ENCODE measurements at places on chromosomes 2 and 18.

- no peak for DNase-seq
Measured at GRCh38 chr2:106584304-106584954, 97.3 kb downstream of the CD8B2 start.

DNA sequence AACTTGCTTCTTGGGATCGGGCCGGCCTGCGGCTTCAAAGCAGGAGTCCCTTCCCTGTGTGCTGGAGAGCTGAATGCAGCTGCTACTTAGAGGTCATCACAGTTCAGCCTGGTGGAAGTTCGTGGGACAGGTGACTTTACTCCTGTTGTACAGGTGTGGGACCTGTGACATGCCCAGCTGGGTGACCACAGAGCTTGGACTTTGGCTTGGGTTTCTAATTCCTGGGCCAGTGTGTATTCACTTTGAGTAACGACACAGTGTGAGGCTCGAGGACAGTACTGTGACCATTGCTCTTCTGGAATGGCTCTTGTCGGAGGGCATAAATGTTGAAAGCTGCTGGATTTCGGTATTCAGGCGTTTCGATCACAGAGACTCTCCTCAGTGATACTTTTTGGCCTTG lies 114.5 kb downstream of the STPG4 start:
- no peak for DNase-seq

GRCh38 chr2:172467382-172467781 lies 40.0 kb downstream of the ITGA6 start:
- no peak for DNase-seq

GRCh38 chr18:26741048-26741447 lies 124.5 kb downstream of the AQP4 start:
- peak; percentile 5 for DNase-seq

- DNase-seq = peak; percentile 81
Measured at GRCh38 chr2:118046634-118047210, 32.9 kb upstream of the CCDC93 start.

- no peak for DNase-seq
Measured at GRCh38 chr2:37154785-37155184, 2.0 kb downstream of the EIF2AK2 start.

DNA sequence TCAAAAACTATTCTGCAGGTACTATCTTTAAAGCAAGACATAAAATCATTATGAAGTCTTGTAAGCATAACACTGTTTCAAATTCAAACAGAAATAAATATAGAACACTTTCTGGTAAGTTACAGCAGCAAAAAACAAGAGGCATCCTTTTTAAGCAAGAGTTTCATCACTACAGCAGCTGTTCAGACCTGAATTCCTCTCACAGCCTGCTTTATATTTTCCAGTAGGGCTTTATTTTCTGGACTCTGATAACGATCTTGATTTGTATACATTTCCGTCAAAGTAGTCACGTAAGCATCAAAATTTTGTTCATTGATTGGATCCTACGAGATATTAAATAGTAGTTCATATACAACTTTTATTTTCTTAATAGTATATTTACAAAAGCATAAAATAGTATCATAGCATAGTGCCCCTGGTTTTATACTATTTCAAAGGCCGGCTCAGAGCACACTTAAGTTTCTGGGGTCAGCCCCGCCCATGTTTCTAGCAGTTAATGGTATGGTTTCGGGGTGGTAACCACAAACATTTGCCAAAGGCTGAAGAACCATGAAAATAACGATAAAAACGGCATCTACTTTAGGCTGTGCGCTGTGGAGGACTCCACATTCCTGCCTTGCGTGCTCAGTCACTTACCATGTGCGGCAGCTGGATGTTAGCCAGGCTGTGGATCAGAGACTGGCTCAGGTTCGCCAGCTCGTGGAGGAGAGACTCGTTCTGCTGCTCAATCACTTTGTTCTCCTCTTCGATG lies 47.5 kb upstream of the PXDN start:
- peak; percentile 95 for DNase-seq

DNA sequence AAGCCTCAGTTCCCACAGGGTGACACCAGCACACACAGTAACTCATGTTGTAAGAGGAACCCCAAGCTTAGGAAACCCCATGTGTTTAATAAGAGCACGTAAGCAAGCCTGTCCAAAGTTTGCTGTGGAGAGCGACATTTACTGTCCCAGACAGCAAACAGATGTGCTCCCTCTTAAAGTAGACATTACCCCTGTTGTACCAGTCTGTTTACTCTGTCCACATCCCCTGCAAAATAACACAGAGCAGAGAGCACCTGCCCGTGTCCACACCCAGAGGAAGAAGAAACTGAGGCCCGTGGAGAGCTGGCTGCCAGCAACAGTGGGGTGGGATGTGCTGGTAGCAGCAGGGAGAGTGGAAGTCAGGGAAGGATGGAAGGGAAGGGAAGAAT lies 243.5 kb downstream of the GBX2 start:
- no peak for DNase-seq

GRCh38 chr2:161138429-161138828 lies 21.8 kb upstream of the TANK start:
- DNase-seq = no peak

GRCh38 chr2:47221039-47221438 lies 65.9 kb upstream of the STPG4 start:
- DNase-seq = peak; percentile 79

- peak; percentile 48 for DNase-seq
Measured at GRCh38 chr18:61949946-61950345, 57.1 kb upstream of the RNF152 start.

GRCh38 chr18:52408800-52409302 lies 68.9 kb downstream of the DCC start:
- no peak for DNase-seq

DNA sequence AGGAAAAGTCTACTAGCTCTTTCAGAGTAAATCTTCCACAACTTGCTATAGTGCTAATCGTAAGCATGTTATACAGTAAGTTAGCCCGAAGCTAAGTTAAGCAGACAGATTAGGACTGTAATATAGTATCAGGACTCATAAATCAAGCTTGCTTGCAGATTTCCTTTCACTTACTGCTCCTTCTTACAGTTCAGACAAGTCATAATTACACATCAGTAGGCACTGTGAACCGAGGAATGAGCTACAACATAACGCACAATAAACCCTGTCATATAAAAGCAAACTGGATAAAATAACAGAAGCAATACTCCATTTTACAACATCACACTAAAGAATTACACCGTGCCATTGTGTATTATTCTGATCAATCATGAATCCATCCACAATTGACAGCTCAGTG lies 832.6 kb upstream of the ZEB2 start:
- DNase-seq = no peak

DNA sequence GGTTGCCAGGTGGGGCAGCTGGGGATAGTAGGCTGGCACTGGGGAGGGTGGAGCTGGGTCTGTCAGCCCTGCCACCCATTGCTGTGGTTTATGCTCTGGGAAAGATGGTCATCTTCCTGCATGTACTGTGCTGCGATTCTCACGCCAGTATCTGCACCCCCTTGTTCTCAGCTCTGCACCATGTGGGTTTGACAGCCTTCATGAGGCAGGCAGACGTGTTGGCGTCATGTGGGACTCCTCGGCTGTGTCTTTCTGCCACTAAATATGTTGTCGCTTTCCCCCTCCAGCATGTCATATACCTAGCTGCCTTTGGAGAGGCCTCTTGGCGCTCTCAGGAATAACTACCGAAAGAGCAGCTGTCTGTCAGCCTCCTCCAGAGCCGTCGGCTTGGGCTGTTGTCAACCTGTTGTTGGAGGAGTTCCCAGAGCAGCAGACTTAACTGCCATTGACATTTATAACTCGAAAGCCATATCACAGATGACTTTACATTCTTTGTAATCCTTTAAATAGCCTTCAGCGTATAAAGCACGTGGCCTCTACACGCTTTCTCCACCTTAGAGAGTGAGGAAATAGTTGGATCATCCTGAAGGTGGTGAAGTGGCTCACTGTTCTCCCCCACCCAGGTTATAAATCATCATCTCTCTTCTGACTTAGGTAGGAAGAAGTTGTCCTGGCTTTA lies 80.4 kb upstream of the MGAT5 start:
- DNase-seq = no peak

DNA sequence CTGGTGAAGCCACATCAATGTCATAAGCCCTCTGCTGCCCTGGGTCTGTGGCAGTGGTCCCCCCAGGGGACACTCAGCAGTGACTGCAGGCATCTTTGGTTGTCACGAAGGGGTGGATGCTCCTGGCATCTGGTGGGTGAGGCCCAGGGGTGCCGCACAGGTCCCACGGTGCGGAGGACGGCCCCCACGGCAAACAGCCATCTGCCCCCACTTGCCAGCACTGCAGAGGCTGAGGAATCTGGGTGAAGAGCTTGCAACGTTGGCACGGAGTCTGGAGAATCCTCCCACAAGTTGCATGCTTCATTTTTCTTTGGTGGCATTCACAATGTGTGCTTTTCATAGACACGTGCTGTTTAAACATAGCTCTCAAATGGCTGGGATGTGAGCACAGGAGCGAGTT lies 105.1 kb upstream of the PXDN start:
- DNase-seq = no peak

- peak; percentile 39 for DNase-seq
Measured at GRCh38 chr2:78979380-78980151, 45.9 kb upstream of the REG3G start.

DNA sequence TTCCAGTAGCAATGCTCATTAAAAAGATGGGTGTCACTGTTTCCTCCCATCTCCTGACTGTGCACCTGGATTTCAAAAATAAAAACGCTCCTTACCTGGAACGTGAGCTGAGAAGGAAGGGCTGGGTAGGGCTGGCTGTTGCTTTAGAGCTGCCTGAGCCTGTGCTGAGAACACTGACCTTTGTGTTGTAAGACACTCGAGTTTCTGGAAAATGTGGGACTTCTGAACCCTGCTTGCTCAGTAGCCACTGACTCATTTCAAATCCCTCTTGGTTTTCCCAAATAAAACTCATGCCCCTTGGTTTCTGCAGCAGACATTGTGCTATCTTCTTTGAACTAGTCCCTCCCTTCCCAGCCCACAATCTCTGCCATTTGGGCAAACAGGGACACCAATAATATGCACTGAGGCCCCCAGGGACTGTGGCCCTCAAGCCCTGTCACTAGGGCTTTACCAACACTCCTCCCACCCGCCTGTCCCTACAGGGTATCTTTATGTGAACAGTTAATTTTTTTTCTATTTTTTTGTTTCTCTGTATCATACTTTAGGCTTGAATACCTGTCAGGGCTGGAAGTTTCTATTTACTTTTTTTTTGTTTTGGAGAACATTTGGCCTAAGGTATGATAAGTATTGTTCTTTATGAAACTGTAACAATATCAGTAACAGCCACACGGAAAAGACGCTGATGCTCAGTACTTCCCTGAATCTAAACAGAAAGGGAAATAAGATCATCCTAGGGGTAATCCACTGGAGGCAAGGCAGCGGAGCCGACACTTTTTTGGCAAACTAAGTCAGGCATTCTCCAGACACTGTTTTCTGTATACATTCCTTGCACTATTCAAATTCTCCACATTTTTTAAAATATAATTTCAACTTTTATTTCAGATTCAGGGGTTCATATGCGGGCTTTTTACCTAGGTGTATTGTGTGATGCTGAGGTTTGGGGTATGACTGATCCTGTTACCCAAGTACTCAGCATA lies 280.2 kb downstream of the STK39 start:
- no peak for DNase-seq

- no peak for DNase-seq
Measured at GRCh38 chr2:23695890-23696751, 230.8 kb downstream of the ATAD2B start.

GRCh38 chr18:13543811-13544732 lies 182.3 kb downstream of the FAM210A start:
- DNase-seq = no peak

DNA sequence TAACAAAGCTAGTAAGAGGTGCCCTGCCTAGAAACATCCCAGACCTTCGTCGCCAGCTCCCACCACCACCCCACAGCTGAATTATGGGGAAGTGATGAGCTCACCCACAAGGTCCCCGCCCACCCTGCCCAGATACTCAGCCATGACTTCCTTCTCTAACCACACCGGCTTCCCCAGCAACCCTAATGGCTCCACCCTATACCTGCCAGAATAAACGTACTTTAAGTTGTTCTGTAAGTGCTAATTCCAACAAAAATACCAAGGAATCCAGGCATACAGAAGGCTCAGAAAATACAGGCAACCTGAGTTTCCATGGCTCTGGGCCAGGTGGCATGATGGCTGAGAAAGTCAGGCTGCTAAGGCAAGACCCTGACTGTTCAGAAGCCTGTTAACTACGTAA lies 39.1 kb downstream of the TMEM163 start:
- DNase-seq = no peak

DNA sequence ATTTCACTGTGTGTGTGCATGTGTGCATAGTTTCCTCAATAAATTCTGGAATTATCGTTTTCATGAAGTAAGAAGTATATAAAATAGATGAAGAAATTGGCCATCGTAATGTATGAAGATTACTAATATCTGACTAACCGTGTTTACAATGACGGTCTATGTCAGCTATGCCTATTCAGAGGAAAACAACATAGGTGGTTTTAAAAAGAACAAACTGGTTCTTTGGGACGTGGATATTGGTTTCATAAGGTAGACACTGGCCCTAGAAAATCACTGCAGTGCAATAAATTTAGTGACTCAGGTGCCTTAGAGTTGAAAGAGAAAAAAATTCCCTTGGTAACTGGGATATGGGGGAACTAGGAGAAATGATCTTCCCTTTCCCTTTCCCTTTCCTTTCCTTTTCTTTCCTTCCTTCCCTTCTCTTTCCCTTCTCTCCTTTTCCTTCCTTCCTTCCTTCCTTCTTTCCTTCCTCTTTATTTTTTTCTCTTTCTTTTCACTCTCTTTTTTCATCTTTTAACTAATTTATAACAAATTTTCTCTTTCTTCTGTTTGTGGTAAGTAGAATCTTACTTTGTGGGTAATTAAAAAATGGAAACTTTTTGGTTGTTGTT lies 36.4 kb downstream of the MAP2 start:
- DNase-seq = no peak

- no peak for DNase-seq
Measured at GRCh38 chr18:28523758-28524475, 347.0 kb upstream of the CDH2 start.

DNA sequence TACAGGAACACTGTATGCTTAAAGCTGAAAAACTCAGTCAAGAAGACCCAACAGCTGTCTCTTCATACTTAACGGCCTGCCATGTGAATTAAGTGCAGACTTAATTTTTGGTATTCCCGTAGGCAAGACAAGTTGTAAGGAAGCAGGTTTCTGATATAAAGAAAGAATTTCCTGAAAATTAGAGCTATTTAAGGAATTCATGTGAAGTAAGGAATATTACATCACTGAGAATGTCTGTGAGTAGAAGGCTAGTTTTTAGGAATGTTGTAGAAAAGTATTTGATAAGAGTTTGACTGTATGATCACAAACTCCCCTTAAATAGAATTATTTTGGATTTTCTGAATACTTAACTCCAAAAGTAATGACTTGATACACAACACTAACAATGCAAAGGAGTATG lies 51.0 kb downstream of the WDR33 start:
- DNase-seq = no peak

DNA sequence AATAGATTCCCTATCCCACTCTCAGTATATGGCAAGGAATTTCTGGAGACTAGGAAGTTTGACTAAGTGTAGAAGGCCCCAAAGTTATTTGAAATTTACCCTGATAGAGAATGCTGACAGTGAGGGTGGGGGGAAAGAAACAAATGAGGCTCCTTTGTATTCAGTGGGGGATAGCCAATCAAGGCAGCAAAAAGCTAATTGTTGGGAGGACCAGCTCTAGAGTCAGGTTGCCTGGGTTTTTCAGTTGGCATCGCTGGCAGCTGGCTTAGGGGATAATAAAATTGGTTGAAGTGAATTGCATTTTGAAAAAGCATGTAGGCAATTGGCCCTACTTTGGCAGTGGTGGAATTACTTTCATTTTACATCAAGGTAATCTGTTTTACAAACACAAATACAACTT lies 79.4 kb upstream of the STAM2 start:
- no peak for DNase-seq

Data from GM23248 (cell line).